Spinal cord (tissue), 10 donors: ENCODE measurements at places on chromosomes 2 and 18. TPM values are rescaled to one million over a fixed set of nuclear protein-coding genes. Genes with fewer than 3 reads are reported as not detected.

ACVR1C gene
- 2.1 TPM for polyA plus RNA-seq

INHBB gene
- polyA plus RNA-seq: 13.2 TPM

SCN3A gene
- 34.9 TPM for polyA plus RNA-seq

ORMDL1 gene
- polyA plus RNA-seq: 95.5 TPM

BOK gene
- polyA plus RNA-seq: 48.2 TPM

RNF125 gene
- polyA plus RNA-seq: 6.6 TPM

CELF4 gene
- polyA plus RNA-seq: 139 TPM

PREPL gene
- polyA plus RNA-seq: 243 TPM

MARCHF4 gene
- polyA plus RNA-seq: 40.1 TPM

HTR2B gene
- polyA plus RNA-seq: 0.16 TPM

TP53I3 gene
- polyA plus RNA-seq: 28.0 TPM

CCDC150 gene
- polyA plus RNA-seq: 6.8 TPM

ALLC gene
- polyA plus RNA-seq: 0.92 TPM

DPYSL5 gene
- 225 TPM for polyA plus RNA-seq

PROKR1 gene
- polyA plus RNA-seq: 4.8 TPM

CIB4 gene
- polyA plus RNA-seq: 0.27 TPM

PJVK gene
- polyA plus RNA-seq: 6.5 TPM

IDH1 gene
- 131 TPM for polyA plus RNA-seq

OTOS gene
- polyA plus RNA-seq: not detected

CHRND gene
- 0.74 TPM for polyA plus RNA-seq

SLC38A11 gene
- polyA plus RNA-seq: 2.2 TPM

MPPE1 gene
- 82.4 TPM for polyA plus RNA-seq

GCKR gene
- polyA plus RNA-seq: 2.9 TPM

DSC3 gene
- polyA plus RNA-seq: 0.78 TPM

TCF7L1 gene
- 41.9 TPM for polyA plus RNA-seq

CRYGD gene
- 4.9 TPM for polyA plus RNA-seq

LRRC30 gene
- not detected for polyA plus RNA-seq

SULT1C2 gene
- 2.8 TPM for polyA plus RNA-seq

SNTG2 gene
- 1.5 TPM for polyA plus RNA-seq

ADD2 gene
- polyA plus RNA-seq: 65.7 TPM

COLEC12 gene
- 55.0 TPM for polyA plus RNA-seq

CGREF1 gene
- polyA plus RNA-seq: 55.3 TPM

PSMA8 gene
- 0.21 TPM for polyA plus RNA-seq
